ENCODE measurements at places on chromosomes 13 and 19. TPM values are rescaled to one million over a fixed set of nuclear protein-coding genes. Genes with fewer than 3 reads are reported as not detected.

EPSTI1 gene
- 0.20 TPM for total RNA-seq

HNRNPL gene
- 357 TPM for total RNA-seq

SBSN gene
- total RNA-seq: 2.4 TPM

CAPNS1 gene
- total RNA-seq: 2,193 TPM

GNA15 gene
- total RNA-seq: not detected

TMTC4 gene
- total RNA-seq: 11.3 TPM

NDUFA3 gene
- total RNA-seq: 255 TPM
